ENCODE measurements at places on chromosomes 16 and 17. TPM values are rescaled to one million over a fixed set of nuclear protein-coding genes. Genes with fewer than 3 reads are reported as not detected.
A peak's percentile ranks its signal among the peaks of the same experiment; 100 is the strongest.

GRCh38 chr16:84565669-84566495 is 52.0 kb downstream of the COTL1 start:
- DNase-seq = peak; percentile 53

DNA sequence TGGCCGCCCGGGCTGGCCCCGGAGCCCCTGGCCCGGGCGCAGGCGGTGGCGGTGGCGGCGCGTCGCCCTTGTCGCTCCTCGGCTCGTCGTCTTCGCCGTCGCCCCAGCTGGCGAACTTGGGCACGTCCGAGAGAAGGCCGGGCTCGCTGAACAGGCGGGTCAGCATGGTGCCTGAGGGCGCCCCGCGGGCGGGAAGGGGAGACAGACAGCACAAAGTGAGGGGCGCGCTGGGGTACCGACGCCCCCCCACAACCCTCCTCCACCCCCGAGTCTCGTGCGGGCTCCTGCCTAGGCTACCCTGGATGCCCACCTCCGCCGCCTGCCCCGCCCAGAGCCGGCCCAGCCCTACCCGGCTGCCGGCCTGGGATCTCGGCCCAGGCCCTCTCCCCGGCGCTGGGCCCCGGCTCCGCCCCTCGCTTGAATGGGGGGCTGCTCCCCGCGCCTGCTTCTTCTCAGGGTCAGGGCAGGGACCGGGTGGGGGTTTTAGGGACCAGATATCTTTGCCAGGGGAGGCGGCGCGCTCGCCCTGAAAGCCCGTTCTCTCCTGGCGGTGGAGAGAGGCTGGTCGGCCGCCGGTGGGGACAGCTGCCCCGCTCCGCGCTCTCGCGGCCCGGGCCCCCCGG is 1.2 kb downstream of the NEUROD2 start:
- no peak for DNase-seq

Gene UBB
- 2,044 TPM for total RNA-seq

Gene TEKT5
- total RNA-seq = 0.82 TPM

- DNase-seq = no peak
Observed at GRCh38 chr17:20256144-20256543, 211.2 kb downstream of the LGALS9B start.

GRCh38 chr16:12628536-12628935 is 175.2 kb downstream of the CPPED1 start:
- DNase-seq = no peak

DNA sequence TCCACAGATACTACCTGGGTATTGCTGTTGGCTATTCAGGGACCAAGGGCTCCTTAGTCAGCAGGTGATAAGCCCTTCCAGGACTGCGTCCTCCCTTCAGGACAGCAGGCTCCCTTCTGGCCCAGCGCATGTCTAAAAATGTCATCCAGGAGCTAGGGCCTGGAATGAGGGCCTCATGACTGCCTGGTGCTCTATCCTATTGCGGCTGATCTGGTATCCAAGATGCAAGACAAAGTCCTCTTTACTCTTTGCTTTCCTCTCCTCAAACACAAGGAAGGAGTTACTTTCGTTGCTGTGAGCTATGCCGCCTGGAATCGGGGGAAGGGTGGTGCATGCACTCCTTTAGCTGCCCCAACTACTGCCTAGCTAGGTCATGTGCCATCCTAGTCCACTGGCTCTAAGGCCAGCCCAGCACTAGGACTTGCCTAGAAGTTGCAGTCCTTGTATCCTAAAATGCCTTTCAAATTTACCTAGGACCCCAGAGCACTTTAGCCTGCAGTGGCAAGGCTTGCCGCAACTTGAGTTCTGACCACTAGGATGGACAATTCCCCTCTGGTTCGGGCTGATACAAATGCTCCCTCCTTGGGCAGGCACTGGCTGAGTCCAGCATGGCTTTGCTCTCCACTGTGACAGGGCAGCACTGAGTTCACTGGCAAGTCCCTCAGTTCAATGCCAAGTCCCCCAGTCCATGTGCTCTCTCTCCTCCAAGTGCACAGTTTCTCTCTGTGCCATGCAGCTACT is 10.1 kb upstream of the TMEM219 start:
- no peak for DNase-seq

GRCh38 chr16:3106205-3106928 is 6.0 kb upstream of the ZNF205 start:
- peak; percentile 93 for DNase-seq

GRCh38 chr16:26231647-26232046 is 539.9 kb downstream of the HS3ST4 start:
- DNase-seq = no peak

DNA sequence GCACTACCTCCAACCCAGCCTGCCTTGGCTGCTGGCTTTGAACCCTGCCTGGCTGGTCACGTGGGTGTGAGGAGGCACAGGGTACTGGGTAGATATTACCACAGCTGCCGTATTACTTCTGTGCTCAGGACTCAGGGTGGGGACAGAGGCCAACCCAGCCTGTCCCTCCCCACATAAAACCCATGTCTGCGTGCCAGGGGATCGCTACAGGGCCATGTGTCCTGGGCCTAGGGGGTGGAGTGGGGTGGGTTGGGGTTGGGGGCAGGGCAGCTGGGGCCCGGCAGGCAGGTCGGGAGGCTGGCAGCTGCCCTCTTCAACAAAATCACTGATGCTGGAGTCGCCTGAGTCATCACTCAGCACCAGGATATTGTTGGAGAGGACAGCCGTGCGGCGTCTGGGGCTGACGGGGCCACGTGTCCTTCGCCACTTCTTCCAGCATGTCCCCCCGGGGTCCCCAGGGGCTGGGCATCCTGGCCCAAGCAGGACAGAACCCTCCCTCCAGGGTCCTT is 39.7 kb upstream of the PVALEF start:
- no peak for DNase-seq

DNA sequence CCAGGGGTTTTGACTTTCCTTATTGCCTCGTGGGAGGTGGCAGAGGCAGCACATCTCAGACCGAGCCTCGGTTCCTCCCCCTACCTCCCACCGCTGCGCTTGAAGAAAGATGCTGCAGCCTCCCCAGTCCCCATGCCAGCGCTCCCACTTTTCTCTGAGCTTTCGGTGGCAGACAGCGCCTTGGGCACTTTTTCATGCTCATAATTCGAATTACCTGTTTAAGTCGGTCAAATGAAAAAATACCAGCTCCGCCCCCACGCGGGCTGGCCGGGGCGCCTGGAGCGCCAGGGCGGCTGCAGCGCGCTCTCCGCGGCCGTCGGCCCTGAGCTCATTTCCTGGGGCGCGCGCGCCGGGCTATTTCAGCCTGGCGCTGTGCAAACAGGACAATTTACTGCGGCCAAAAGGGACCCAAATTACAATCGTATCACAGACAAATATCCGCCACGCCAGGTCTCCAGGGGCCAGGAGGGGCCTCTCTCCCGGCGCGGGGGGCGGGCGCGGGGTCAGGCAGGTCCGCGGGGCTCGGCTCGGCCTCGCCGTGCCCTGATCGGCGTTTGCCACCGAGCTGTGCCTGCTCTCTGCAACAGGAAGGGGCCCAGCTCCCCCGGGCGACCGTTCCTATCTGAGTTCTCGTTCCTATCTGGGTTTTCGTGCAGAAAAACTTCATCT is 45.0 kb downstream of the SOST start:
- DNase-seq = peak; percentile 27

- no peak for DNase-seq
Observed at GRCh38 chr17:29726715-29727252, 104.1 kb upstream of the CORO6 start.

- no peak for DNase-seq
Observed at GRCh38 chr16:78161023-78161729, 61.7 kb downstream of the WWOX start.

GRCh38 chr16:56950881-56951771 is 10.6 kb upstream of the CETP start:
- peak; percentile 37 for DNase-seq

GRCh38 chr16:13835387-13835786 is 84.6 kb upstream of the ERCC4 start:
- DNase-seq = no peak

Gene CRYM
- 10.4 TPM for total RNA-seq

GRCh38 chr17:77425791-77426641 is 285.2 kb downstream of the SEC14L1 start:
- DNase-seq = no peak

All from colonic mucosa (tissue), 4 donors.